ENCODE measurements at places on chromosomes 7 and 10.

GRCh38 chr10:102832987-102833386 is 4.2 kb downstream of the CYP17A1 start:
- no peak for DNase-seq

DNA sequence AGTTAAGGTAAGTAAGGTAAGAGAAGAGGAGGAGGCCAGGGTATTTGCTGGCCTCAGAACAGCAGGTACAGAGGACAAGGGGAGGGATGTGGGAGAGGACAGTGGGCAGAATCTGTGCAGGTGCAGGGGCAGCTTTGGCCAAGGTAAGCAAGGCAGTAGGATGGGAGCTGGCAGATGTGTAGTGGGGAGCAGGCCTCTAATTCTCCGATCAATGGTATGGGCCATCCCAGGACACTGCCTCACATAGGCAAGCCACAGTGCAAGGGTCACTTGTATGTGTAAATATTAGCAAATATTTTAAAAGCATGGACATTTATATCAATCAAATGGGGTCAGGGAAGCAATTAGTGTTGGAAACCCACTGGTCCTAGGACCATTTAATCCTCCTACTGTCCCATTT is 373.5 kb downstream of the GRID1 start:
- DNase-seq = no peak

GRCh38 chr10:102656791-102657371 is 12.6 kb downstream of the TRIM8 start:
- no peak for DNase-seq

GRCh38 chr10:123997486-123998196 is 95.8 kb downstream of the CHST15 start:
- no peak for DNase-seq

DNA sequence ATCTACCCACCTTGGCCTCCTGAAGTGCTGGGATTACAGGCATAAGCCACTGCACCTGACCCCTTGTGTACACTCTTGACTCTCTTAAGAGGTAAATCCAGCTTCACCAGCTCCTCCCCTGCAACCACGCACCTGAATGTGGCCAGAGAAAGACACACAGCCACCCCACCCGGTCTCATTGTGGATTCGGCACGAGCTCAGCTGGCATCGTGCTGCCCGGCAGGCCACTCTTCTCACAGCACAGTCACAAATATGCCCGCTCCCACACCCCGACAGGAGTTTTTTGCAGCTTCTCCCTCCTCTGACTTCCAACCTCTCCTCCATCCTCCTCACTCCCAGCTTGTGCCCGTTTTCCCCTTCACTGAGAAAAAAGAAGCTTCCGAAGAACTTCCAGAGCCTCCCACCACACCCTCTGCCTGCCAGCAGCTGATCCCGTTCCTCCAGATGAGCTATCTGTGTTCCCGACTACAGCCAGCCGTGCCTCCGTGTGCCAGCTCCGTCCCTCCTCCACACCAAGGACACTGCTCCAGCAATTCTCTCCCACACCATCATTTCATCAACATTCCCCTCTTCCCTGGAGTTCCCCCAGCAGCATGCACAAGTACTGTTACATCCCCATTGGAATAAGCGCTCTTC is 8.0 kb upstream of the SMARCD3 start:
- DNase-seq = no peak

- no peak for DNase-seq
Measured at GRCh38 chr10:117662126-117662525, 119.6 kb downstream of the EMX2 start.

- DNase-seq = no peak
Measured at GRCh38 chr7:112529521-112529920, 48.7 kb downstream of the LSMEM1 start.

DNA sequence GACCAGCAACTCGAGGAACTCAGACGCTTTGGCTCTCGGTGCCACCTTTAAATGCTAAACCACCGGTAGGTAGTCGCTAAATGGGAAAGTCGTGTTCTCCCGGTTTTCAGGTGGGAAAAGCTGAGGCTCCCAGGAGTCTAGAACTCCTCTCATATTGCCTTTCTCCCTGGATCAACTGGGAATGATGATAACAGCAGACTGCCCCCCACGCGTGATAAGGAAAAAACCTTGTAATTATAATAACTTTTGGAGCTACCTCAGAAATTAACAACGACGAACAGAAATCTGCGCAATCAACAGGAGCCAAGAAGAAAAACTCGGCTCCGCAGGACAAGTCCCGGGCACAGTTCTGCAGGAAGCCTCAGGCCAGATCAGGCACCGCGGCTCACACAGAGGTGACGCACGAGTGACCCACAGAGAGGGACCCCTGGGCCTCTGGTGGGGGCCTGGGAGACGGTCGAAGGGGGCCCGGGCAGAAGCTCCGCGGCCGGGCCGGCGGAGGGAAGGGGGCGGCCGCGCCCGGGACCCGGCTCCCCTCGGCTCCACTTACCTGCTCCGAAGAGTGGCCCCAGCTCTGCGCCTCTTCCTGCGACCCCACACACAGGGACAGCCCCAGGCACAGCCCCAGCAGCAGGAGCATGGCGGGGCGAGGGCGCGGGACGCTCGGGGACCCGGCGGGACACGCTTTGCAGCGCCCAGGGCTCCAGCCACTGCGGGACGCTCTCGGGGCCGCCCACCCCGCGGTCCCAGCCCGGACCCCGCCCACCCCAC is at the start of gene ITIH5:
Gene ITIH5 (minus strand): TSS at position 714 of the 771 bp plus-strand sequence. CDS start 74 bp downstream, at position 640.
- no peak for DNase-seq

- DNase-seq = no peak
Measured at GRCh38 chr7:25893436-25893835, 258.6 kb upstream of the NFE2L3 start.

- no peak for DNase-seq
Measured at GRCh38 chr10:27911539-27911938, 87.3 kb downstream of the ODAD2 start.

Measured in activated CD4-positive, alpha-beta T cell treated with anti-CD3 and anti-CD28 coated beads, Interleukin-2, amount 50 U/mL, for 4 hours (primary cell).